ENCODE measurements at places on chromosomes 3 and 15.

- no peak for DNase-seq
These were observed 68.9 kb downstream of the RNF13 start for GRCh38 chr3:149881879-149882278.

DNA sequence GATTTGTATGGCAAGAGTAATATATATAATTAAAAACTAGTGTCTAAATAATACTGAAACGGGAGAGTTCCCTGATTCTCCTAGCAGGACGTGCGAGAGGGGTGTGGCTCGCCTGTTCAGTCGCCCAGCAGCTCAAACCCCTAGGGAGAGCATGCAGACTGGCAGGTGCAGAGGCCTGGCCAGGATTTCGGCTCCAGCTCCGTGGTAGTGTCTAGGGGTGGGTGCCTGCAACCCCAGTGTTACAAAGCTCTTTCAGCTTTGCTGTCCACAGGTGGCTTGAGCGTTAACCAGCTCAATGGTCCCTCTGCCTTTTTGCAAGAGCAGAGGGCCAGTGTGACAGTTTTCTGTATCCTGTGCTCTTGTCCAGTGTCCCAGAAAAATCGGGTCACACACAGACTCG, 226.6 kb downstream of the ALCAM start:
- no peak for DNase-seq

DNA sequence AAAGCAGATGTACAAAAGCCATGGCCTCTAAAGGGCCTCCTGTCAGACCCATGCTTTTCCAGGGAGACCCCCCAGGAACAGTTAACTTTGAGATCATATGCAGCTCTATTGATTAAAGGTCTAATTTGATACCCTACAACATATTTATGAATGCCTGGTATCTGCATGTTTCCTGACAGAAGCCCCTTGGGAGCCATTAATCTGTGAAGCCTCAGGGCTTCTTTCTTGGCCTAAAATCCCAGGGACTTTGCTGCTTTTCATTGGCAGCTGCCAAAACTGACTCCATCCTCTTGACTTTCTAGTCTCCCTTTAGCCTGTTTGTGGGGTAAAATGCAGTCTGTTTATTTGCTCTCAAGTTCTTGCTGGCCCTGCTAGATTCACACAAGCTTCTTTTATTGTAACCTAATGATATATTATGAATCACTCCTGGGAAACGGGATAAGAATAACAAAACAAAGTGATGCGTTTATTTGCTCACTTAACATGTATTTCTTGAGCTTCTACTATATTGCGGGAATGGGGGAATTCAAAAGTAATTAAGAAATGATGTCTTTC, 257.0 kb downstream of the LSAMP start:
- DNase-seq = no peak

DNA sequence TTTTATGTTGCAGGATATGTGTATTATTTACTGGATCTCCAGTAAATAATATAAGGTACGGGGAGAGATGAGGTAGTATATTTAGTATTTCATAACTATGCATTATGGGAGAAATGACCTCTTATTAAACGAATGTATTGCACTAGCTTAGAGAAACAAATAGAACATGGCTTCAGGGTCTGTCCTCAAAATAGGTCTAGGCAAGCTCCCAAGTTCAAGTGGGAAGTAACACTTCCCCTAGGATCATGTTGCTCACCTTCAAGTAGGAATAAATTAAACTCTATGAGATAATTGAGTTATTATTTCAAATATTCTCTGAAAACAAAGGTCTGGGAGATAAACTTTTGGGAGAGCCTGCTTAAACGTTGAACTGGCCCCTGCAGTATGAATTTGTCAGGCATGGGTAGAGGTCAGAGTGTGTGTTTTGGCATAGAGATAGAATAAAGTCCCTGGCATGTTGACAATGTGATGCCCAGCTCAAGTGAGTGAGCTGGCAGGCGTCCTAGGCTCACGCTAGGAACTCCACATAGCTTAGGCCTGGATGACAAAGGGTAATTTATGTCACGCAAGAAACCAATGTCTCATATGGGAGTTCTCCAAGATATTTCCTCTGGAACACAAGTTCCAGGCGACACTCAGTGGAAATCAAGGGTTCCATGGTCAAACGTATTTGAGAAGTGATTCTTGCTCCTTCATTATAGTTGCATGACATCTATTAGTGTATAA, 236.8 kb downstream of the CACNA2D3 start:
- no peak for DNase-seq

GRCh38 chr3:114706591-114707232, 412.9 kb downstream of the TIGIT start:
- DNase-seq = no peak

Data from activated T-helper 1 cell treated with anti-CD3 and anti-CD28 coated beads, Interleukin-2, amount 50 U/mL, for 16 hours (primary cell).